GM03348 (cell line): ENCODE measurements at places on chromosomes 1 and 21.

DNA sequence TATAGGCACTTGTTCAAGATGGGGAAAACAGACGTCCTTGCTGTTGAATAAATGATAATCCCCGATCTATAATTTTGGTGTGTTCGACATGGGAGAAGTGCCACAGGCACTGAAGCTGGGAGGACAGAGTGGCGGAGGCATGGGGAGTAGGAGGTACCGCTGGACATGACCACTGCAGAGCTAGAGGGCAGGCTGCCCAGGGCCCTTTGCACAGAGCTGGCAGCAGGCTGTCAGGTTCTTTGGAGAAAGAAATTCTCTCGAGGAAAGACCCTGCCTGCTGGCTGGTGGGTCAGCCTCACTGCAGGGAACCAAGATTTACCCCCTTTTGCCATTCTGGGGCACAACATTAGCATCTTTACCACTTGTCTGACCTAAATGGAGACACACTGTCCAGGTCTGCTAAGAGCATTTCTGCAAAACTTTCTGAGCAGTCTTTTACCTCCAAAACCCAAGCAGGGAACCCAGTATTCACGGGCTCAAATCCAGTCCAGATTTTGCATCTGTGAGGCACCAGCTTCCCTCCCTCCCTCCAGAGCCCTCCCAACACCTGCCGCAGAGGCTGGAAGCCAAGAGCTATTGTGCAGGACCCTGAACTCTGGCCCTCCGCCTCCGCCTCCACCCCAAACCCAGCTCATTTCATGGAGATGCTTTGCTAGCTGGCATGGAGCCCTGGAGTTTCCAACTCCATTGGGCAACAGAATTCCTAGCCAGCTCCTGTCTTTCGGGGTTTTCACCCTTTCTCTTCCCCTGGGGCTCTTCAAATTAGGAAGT, 142.3 kb downstream of the PLXNA2 start:
- DNase-seq: peak; percentile 27

DNA sequence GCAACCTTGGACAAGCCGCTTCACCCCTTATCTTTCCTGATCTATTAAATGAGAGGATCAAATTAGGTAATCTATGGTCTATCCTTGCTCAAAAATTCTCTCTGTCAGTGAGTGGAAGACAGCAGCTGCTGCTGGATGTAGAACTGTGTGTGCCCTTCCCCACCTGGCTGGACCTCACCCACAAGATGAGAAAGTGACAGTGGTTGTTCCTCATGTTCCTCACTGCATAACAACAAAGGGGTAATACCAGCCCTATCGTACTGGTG, 16.9 kb downstream of the SSR2 start:
- no peak for DNase-seq

DNA sequence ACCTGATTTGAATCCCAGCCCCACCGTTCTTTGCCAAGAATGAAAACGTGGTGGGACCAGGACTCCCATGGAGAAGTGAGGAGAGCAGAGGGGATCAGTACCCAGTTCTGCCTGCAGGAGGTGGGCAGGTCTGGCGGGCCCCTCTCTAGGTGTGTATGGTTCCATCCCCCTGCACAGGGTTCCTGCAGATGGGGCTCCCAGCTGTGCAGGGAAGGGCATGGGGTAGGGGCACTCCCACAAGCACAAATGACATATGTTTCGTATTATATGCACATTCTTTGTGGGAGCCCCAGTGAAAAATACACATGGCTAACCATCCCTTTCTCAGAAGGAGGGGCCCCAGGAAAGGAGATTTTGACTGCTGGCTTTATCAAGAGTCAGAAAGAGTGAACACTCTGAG, 144.6 kb downstream of the PLPP3 start:
- no peak for DNase-seq

DNA sequence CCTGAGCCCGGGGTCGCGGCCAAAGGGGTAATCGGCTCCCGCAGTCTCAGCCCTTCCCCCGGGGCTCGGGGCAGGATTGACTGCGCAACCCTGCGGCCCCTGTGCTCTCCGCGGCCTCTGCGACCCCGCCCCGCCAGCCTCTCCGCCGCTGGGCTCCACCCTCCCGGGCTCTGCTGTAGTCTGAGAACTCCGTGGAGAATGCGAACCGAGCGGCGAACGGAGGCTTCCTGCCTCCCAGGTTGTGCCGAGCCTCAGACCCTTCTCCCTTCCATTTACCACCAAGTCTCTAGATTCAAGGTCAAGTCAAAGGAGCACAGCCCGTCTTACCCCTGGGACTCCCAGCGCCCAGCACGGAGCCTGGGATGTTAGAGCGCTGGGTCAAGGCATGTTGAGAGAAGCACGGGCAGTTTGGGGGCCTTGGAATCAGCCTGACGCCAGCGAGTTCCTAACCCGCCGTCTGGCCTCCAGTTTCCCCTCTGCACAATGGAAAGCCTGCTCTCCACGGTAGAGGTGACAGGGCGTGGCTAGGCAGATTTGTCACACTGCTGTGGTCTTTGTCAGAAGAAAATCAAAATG, 3.0 kb downstream of the ATP2B4 start:
- DNase-seq: peak; percentile 80

GRCh38 chr1:91303165-91303564, 101.5 kb downstream of the HFM1 start:
- DNase-seq: no peak

DNA sequence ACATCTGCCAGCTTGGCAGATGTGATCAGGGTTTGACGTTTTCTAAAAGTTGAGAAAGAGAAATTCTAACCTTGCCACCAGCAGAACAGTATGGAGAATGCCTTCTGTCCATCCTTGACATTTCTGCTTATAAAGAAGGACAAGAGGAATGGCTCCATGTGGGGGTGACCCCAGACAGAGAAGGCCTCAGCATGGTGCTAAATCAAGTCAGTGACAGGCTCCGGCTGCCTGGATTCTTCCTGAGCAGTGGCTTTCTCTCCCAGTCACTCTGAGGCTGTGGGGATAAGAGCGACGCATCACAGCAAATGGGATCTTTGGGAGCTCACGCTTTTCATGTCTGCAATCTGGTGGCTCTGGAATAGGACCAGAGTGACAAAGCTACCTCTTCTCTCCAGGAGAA, 640.2 kb upstream of the CAMK1G start:
- no peak for DNase-seq

- DNase-seq: no peak
Observed at GRCh38 chr21:45465611-45466329, 60.8 kb downstream of the COL18A1 start.

DNA sequence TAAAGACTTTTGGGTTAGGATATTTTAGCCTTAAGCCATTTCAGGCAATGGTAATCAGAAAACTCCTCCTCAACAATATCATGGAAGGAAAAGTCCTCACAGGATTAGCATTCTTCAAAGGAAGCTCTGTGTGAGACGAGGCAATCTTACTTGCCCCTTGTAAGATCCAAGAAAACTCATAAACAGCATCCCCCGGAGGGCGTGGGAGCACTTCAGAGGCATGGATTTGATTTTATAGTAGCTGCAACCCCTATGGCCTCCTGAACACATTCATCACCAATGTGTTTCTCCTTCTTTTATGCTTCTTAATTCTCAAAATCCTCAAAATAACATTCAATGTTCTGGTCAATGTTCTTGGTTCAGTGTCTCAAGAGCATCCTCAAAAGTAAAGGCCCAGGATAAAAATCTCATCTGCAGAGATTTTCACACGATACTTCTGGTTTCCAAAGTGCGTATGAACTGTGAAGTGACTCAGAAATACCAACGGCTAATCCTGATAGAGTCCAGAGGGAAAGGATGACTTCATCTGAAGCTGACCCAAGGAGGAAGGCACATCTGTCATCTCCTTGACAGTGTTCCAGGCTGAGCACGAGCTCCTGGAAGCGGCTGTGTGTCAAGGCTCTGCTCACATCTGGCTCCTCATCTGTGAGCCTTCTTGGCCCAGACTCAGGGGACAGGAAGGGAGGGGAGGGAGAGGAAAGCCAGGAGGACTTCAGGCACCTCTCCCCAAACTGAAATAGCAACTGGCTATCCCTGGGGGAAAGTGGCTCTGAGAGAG, 49.3 kb upstream of the PSEN2 start:
- peak; percentile 92 for DNase-seq

DNA sequence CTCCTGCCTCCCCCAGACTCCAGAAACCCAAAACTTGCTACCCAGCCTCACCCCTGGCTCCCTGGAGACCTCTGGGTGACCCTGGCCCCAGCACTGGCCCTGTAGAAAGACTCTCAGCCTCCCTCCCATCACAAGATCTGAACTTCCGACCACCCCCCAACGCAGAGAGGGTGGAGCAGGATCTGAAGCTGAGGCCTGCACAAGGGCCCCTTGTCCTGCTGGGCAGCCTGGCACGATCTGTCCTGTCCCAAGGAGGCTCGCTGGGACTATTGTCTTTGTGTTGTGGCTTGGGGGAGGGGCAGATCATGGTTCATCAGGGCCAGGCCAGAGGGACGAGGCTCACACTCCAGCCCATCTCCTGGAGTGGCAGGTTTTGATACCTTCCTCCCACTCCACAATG, 20.0 kb downstream of the PHLDA3 start:
- DNase-seq: no peak

GRCh38 chr1:234479310-234479559, 256 bp upstream of the TARBP1 start:
- no peak for DNase-seq

GRCh38 chr1:196056966-196057365, 551.3 kb downstream of the KCNT2 start:
- DNase-seq: no peak

GRCh38 chr1:9593492-9594465, 5.1 kb downstream of the TMEM201 start:
- DNase-seq: peak; percentile 65

- DNase-seq: no peak
Observed at GRCh38 chr1:61241973-61242381, 159.6 kb downstream of the NFIA start.
